ENCODE measurements at places on chromosomes 1 and 21.

DNA sequence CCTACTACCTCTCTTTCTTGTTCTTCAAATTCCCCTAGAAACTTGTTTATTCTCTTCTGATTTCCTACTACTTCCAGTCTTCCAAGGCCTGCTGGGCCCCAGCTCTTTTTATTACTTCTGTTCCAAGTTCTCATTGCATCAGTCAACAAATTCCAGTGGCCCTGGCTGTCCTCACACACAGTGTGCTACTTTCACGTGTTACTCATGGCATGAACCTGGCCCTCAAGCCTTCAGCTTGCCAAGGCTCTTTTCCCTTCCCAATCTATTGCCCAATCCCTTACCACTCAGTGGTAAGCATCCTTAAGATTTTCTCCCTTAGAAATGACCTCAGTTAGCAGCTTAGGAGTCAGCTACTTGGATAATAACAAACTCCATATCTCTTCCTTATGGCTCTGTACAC, 613.5 kb downstream of the LMO4 start:
- DNase-seq: no peak

DNA sequence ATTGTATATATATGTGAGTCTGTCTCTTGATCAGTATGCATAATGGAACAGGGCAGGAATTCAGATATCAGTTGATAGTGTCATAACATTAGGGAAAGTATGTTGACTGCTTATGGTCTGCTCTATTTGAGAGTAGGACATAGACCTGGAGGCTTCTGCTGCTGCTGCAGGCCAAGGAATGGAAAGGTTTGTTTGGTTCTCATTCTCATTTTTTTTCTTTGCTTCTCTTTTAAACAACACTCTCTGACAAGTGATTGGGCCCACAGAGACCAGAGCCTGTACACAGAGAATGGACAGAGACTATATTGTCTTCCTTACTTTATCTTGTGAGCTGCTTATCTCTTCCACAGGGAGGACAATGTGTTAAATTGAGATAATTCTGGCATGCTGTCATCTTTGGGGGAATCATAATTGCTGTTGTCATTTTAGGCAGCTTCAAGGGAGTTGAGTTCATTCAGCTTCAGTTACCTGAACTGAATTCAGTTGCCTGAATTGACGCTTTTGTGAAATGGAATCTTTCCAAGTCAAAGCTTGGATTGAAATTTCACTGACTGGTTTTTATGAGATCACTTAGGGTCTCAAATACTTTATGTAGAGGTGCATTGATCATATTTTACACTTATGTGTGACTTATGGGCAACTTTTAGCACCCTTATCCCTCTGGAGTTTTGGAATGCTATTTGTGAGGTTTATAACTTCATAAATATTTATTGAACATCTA, 16.9 kb downstream of the CAP1 start:
- no peak for DNase-seq

- no peak for DNase-seq
Measured at GRCh38 chr21:23809573-23809972, 1797.7 kb downstream of the MRPL39 start.

- DNase-seq: no peak
Measured at GRCh38 chr1:226763905-226764264, 24.8 kb upstream of the ITPKB start.

DNA sequence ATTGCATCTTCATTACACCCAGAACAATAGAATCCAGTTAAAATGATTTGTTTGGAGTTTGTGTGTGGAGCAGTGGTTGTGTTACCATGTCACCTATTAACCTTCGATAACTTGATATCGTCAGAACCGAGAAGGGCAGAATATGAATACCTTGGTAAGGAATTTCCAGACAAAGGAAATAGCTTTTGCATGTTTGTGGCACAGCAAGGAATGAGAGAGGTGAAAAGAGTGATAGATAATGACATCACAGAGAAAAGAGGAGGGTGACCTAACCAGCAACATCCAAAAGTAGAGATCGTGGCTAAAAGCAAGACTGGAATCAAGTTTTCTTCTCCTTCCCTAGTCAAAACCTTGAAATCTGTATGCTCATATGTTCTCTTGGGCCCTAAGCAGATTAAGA, 244.6 kb upstream of the NEGR1 start:
- no peak for DNase-seq
